Activated CD8-positive, alpha-beta memory T cell treated with anti-CD3 and anti-CD28 coated beads, Interleukin-2, amount 50 U/mL, for 4 hours (primary cell): ENCODE measurements at places on chromosomes 16 and 17.
A peak's percentile ranks its signal among the peaks of the same experiment; 100 is the strongest.

GRCh38 chr17:17551361-17551760, 40.1 kb downstream of the PEMT start:
- DNase-seq, result no peak

- no peak for DNase-seq
These were observed 123.7 kb upstream of the CCL2 start for GRCh38 chr17:34131386-34131785.

GRCh38 chr16:17368951-17369350, 101.8 kb downstream of the XYLT1 start:
- DNase-seq, result no peak

GRCh38 chr16:19133600-19133999, 19.8 kb downstream of the ITPRIPL2 start:
- DNase-seq, result no peak

DNA sequence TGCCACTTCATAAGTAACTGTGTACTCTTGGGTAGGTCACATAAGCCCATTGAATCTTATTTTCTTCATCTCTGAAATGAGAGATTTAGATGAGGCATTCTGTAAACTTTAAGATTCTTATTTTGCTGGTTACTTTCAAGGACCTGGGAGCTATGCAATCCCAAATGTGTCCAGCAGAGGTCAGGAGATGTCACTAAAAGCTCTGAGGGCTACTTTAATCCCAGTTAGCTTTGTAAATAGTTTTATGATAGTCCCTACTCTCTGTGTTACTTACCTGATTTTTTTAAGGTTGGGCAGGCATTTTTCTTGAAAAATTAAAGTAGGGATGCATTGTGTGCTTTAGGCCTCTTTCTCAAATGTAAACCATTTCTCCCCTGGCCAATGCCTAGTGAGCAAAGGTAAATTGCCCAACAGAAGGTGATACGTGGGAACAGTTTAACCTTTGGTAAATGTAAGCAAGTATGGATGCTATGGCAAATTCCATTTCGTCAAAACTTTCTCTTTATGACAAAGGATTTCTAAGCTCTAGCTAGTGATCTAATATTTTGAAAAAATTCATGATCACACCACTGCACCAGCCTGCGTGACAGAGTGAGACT, 57.1 kb upstream of the WSB1 start:
- peak; percentile 81 for DNase-seq

DNA sequence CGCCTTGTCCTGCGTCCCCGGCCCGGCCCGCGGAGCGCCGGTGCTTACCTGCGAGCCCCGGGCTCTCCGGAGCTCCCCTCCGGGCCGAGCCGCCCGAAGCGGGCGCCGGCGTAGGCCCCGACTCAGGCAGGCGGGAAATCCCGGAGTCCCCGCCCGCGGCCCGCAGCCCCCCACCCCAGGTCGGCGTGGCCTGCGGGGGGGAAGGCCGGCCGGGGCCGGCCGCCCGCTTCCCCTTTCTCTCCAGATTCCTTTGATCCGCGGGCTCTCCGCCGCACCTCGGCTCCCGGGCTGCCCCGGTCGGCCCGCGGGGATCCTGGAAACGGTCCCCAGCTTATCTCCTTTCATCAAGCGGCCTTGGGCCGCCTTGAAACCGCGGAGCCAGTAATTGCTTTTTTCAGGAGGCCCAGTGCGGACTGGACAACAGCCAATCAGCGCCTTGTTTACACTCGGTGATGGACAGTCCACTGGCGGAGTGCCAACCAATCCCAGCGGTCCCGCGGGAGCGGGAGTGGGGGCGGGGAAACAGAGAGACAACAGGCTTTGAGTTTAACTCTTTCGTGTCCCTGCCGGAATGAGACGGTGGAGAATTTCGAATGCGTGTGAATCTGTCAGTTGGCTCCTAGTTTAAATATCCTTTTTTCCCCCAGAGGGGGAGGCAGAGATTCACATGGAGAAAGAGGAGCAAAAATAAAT, 1.4 kb upstream of the BAHCC1 start:
- DNase-seq, result peak; percentile 44

DNA sequence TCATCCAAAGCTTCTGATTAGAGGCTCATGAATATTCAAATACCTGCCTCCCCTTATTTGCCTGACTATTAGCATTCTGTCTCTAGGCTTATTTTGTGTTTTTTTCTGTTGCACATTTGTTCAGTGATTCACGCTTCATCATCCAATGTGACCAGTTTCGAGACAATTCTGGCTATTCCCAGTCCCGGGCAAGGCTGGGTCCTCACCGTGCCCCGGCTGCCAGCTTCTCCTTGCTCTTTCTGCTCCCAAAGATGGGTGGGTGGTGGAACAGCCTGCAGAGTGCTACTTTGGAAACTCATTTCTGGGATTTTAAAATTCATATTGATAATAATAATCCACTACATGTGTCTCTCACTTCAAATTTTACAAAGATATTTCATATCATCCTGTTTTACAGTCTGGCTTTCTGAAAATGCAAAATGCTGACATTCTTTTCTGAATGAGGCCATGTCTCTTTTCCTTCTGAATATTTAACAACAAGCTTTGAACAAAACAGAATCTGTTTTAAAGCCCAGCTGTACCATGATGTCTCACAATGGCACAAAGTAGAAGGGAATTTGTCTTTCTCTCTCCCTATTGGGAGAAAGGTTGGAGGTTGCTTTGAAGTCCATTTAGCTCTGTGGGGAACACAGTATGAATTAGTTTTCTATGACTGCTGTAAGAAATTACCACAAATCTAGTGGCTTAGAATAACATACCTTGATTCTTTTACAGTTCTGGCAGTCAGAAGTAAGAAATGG, 116.9 kb upstream of the CDH13 start:
- DNase-seq, result no peak

DNA sequence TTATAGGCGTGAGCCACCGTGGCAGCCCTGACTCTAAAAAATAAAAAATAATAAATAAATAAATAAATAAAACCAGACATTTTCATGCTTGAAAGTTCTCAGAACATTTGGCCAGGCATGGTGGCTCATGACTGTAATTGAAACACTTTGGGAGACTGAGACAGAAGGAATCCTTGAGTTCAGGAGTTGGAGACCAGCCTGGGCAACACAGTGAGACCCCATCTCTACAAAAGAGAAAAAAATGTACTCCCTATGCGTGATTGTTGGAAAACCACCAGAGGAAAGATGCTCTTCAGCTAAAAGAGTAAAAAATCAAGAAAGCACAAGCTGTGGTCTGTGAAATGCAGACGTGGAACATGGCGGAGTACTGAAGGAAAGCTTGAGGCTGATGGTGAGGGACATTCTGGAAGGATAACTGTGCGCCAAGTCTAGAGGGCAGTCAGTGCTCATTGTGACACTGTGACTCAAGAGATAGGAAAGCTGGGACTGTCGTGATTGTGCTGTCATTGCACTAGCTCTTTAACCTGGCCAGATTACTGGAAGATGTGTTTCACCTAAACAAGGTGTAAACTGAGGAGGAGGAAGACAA, 4.2 kb upstream of the PRSS27 start:
- no peak for DNase-seq

GRCh38 chr16:49179714-49180330, 101.8 kb downstream of the CBLN1 start:
- no peak for DNase-seq
